ENCODE measurements at places on chromosomes 3 and 15.

GRCh38 chr3:147388700-147389580, 17.4 kb downstream of the ZIC4 start:
- DNase-seq, result peak; percentile 74

DNA sequence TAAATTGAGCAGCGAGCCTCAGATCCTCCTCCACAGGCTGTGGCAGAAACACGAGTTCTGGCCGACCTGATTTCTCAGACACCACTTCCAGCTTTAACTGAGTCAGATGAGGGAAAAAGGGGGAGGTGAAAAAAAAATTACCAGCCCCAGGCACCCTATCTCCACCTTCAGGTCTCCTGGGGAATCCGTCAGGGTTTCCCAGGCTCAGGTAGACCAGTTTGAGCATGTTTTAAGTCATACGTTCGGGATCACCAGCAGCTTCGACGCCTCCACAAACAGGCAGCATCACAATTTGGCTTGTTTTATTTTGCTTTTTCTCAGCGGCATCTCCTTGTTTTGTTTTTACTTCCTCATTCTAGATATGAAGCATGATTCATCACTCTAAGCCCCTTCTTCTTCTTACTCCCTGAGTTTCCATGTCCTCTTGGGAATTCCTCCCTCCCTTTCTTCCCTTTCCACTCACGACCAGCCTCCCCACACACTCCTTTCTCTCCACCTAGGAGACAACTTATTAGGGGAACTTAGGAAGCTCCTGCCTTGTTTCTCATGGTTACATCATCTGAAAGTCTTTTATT, 190.1 kb downstream of the ZNF621 start:
- DNase-seq, result no peak

DNA sequence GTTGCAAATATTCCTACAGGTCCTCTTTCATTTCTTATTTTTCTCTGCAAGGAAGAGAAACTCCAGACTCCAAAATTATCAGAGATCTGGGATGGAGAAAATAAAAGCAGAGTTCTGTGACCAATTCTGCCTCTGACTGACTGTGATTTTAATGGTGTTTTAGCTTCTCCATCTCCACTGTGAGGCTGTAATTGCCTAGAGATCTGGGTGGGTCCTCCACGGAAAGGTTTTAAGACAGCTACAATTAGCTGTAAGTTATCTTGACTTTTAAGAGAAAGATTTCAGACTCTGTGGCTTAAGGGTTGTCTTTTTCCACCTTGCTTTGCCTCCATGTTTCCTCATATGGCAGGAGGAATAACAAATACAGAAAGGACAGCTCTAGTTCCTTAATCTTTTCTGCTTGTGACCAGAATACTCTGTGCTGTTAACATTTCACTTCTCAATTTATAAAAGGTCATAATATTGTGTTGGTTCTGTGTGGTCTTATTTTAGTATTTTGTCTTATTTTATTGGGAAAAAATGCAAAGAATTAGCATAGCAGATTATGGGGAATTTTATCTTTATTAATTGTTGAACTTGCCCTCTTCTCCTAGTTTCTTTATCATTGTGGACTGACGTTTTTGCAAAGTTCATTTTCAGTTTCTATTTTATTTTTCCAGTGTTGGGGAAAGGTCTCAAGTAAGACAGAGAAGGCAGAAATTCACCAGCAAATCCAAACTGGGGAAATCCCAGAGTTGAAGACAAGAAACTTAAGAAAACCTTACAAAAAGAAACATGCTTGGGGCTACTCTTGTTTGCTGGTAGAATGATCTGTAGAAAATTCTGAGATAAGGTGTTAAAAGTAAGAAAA, 157.9 kb downstream of the RAP2B start:
- no peak for DNase-seq

- DNase-seq, result no peak
Observed at GRCh38 chr3:57062101-57062631, 1.7 kb downstream of the SPATA12 start.

- DNase-seq, result no peak
Observed at GRCh38 chr3:150850191-150850590, 55.0 kb downstream of the MINDY4B start.

DNA sequence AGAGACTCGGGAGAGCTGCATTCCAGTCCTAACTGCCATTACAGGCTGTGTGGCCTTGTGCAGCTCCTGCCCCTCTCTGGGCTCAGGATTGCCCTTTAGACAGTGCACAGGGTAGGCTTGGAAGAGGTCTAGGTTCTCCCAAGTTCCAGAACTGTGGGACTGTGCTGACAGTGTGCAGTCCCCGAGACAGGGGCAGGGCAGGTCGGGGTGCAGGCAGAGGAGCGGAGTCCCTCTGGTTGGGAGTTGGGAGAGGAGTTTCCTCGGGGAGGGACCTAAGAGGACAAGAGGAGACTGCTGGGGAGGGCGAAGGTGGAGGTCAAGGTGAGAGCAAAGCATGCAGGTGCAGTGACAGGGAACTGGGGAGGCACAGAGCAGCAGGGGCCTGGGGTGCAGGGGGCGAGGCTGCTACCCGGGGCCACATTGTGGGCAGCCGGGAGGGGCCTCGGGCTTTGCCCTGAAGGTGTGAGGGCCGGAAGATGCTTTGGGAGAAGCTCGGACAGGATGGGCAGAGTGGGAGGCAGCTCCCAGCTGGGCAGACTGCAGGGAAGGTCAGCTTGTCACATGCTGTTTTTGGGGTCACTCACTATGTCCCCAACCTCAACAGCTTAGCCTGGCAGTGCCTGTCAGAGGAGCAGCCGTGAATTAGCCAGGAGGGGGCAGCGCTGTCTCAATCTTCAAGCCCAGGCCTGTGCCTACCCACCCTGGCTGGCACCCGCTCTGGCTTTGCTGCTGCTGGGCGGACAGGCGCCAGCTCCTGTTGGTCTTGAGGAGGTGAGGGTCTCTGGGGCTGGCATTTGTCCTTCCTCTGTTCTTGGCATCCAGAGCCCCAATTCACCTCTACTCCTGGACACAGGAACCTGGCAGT, 15.4 kb upstream of the CSPG4 start:
- peak; percentile 66 for DNase-seq

DNA sequence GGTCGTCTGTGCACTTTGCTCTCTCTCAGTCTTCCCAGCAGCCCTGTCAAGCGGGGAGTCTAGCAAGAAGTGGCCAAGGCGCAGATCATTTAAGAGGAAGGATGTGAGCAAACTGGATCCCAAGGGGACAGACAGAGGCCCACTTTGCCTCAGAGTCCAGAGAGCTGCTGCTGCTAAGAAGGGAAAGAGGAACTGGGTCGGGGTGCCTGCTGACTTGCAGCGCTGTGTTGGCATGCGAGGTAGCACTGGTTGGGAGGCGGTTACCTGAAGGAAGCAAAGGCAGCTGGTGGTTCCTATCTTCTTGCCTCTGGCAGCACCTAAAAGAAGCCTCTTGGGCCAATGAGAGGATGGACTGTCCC, 28.1 kb downstream of the SMAD3 start:
- no peak for DNase-seq

DNA sequence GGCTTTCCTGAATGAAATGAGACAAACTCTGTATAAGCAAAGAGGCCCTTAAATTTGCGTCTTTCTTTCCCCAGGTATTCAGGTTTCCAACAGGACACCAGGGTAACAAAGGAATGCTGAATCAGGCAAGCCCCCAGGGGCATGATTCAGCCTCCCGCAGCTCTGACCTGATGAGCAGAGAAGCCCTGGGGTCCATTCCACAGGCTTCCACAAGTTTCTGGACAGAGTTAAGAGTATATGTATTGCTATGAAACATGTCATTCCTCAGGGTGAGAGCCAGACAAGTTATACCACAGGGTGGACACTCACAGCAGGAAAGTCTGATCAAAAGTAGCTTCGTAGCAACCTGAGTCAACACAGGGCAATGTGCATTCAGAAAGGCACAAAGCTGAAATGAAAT, 68.1 kb upstream of the CTNNB1 start:
- no peak for DNase-seq

GRCh38 chr3:170189398-170190256, 8.1 kb upstream of the PHC3 start:
- DNase-seq, result no peak

DNA sequence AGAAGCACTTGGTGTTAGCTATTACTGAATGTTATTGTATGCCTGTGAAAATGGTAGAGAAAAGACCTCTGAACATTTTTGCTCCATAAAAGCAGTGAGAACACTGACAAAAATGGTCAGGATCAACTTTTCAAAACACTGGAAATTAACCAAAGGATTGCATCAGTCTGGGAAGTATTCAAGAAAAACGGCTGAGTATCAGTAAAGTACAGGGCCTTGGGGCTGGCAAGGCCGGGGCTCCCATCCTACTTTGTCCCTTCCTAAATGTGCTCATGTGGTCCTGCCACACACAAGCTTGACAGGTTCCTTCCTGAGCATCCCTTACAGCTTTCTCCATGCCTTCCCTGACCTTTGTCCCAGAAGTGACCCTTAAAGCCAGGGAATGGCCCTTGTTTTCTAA, 84.0 kb downstream of the CFAP20DC start:
- no peak for DNase-seq

- peak; percentile 10 for DNase-seq
Observed at GRCh38 chr3:141391298-141391990, 23.1 kb downstream of the ZBTB38 start.

DNA sequence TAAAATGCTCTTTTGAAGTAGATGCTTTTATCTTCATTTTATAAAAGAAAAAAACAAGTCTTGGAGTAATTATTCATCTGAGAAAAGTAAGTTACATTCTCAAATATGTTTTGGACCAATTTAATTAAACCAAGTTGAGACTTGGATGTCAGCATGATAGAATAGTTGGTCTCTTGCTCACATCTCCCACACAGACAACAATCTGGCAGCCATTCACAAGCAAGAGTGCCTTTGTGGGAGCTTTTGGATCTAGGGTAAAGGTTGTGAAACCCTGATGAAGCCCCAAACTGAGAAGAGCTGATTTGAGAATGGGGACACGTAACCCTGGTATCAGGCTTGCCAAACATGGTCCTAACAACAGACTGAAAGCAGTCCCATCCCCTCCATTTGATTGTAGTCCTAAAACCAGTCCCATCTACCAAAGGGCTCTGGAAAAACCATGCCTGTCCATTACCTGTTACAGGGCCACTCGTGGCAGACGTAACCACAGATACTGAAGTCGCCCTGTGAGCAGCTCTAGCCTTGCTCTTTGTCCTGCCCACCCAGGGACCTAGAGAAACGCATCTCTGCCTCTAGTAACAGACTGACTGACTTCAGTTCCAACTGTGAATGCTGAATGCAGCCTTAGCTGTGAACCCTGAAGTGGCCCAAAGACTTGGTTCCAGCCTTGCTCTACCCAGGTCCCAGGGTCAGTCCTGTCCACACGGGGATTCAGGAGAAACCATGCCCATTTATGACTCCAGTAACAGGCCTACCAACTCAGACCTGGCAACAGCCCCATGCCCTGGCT, 145.5 kb upstream of the SYNPR start:
- DNase-seq, result no peak

- no peak for DNase-seq
Observed at GRCh38 chr3:14266361-14266760, 87.7 kb downstream of the LSM3 start.

- no peak for DNase-seq
Observed at GRCh38 chr3:94001827-94002495, 22.0 kb downstream of the ARL13B start.

DNA sequence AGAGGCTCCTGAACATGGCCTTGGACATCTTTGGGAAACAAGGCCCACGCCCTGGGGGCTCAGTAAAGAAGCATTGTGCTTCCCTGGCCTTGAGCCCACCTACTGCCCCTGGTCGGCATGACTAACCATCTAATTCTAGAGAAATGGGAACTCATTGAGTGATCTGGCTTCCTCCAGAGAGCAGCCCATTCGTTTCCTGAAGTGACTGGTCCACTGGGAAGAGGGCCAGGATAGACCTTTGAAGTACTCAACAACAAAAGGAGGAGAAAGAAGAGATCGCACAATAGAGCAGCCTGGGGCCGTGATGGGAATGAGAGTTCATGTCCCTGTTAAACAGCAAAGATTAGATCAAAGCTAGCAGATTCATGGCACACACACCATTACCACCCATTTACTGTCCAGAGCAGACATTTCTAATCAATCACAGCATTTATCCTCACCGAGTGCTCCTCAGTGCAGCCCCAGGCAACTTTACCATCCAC, 514.4 kb upstream of the PROK2 start:
- DNase-seq, result no peak

- no peak for DNase-seq
Observed at GRCh38 chr3:98906230-98906629, 4.7 kb upstream of the DCBLD2 start.

GRCh38 chr3:100899440-100900091, 93.7 kb downstream of the ABI3BP start:
- no peak for DNase-seq

GRCh38 chr3:24048843-24049242, 103.8 kb downstream of the NR1D2 start:
- no peak for DNase-seq

- DNase-seq, result no peak
Observed at GRCh38 chr3:9253327-9253726, 3.9 kb upstream of the SRGAP3 start.

- DNase-seq, result peak; percentile 82
Observed at GRCh38 chr15:46312133-46312740, 677.4 kb downstream of the SQOR start.

Data from G401 (cell line).